ENCODE measurements at places on chromosomes 4 and X.
A peak's percentile ranks its signal among the peaks of the same experiment; 100 is the strongest.

DNA sequence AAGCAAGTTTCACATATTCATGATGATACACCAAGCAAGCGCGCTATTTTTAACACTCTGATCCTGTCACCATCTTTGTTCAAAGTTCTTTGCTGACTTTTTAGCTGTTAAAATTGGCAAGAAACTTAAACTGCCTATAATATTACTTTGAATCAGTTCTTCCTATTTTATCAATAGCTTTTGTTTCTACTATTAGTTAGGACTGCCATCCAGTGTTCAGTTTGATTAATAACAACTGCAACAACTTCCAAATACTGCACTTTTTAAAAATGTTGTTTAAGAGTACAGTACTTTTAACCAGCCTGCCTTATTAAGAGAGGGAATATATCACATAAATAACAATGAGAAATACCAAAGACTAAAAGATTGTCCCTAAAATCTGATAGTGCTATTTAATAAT lies 614.3 kb downstream of the FAM133A start:
- no peak for DNase-seq

GRCh38 chrX:150770623-150771022 lies 77.4 kb downstream of the MTMR1 start:
- DNase-seq: no peak

DNA sequence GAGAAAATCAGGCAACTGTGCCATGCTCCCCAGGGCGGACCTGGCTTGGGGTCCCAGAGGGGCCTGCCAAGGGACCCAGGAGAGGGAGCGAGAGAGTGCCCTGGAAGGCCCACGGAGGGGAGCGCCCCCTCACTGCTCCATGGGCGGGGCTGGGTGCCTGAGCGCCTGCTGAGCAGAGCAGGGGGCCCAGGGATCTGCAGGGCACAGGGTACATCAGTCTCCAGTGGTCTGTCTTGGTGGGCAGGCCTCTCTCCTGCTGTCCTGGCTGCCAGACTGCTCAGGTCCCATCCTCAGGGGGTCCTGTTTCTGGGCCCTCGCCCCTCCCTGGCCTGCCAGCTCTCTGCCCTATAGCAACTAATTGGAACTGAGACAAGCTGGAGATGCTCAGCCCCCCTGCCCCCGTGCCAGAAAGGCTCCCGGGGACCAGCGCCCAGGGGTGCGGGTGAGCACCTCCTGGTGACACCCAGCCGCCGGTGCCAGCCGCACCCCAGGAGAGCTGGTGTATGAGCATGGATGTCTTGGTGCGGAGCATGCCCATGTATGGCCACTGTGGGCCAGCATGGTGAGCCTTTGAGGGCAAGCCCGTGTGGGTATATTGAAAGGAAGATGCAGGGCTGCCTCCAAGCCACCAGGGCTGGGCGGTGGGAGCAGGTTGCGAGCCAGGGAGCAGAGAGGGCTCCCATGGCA lies 1.3 kb downstream of the BGN start:
- no peak for DNase-seq

DNA sequence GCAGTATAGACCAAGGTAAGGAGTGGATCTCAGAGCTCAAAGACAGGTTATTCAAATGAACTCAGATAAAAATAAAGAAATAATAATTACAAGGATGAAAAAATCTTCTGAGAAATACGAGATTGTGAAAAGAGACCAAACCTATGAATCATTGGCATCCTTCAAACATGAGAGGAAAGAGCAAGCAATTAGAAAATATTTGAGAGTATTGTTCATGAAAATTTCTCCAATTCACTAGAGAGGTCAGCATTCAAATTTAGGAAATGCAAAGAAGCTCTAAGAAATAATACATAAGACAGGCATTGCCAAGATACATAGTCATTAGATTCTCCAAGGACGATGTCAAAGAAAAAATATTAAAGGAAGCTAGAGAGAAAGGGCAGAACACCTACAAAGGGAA lies 93.5 kb upstream of the GALNTL6 start:
- DNase-seq: no peak

- DNase-seq: no peak
These were observed 172.2 kb downstream of the HS6ST2 start for GRCh38 chrX:132786217-132786616.

GRCh38 chrX:9278475-9279233 lies 186.2 kb upstream of the TBL1X start:
- no peak for DNase-seq

DNA sequence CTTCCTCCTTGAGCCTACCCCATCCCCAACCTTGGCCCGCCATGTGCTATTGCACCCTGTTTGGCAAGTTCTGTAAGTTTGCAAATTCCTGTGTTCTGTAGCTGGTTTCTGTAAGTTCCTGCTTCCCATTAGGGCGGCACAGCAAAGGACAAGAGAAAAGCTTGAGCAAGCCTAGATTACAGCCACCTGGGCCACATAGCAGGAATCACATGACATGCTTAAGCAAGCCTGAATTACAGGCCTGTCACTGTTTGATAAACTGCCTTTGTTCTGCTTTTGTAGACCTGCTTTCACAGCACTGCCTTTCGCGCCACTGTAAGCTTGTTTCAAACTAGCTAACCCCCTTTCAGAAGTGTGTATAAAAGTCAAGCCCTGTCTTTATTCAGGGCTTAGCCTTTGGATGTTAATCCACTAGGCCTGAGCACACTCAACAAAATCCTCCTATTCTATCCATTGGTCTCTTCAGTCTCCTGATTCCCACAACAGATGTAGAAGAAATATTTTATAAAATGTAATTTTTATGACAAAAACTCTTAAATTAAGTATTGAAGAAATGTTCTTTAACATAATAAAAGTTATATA lies 906.8 kb upstream of the NDST4 start:
- DNase-seq: no peak

GRCh38 chr4:128517096-128517738 lies 229.6 kb upstream of the PGRMC2 start:
- no peak for DNase-seq

GRCh38 chr4:3285558-3286334 lies 7.1 kb upstream of the RGS12 start:
- no peak for DNase-seq

GRCh38 chrX:43676971-43677572 lies 21.0 kb downstream of the MAOA start:
- no peak for DNase-seq

GRCh38 chrX:37349221-37350033 lies at the start of gene PRRG1:
Gene PRRG1, plus strand, starts transcription at chrX:37349364. Its CDS starts 56,886 bp downstream, at chrX:37406250.
- peak; percentile 78 for DNase-seq

DNA sequence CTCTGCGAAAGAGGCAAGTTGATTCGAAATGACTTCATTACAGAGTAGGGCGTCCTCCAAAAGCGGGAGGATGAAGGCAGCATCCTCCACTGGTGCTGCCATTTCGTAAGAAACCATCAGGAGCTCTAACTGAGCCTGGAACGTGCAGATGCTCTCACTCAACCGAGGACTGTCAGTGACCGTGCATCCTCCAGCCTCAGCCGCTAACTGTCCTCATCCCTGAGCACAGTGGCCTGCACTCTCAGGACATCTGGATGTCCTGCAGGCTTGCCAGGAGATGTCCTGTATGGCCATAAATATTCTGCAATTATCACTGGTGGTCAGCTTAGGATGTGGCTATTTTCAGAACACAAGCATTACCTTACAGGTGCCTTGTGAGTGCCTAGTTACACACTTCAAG lies 107.1 kb upstream of the ADRA2C start:
- DNase-seq: no peak

DNA sequence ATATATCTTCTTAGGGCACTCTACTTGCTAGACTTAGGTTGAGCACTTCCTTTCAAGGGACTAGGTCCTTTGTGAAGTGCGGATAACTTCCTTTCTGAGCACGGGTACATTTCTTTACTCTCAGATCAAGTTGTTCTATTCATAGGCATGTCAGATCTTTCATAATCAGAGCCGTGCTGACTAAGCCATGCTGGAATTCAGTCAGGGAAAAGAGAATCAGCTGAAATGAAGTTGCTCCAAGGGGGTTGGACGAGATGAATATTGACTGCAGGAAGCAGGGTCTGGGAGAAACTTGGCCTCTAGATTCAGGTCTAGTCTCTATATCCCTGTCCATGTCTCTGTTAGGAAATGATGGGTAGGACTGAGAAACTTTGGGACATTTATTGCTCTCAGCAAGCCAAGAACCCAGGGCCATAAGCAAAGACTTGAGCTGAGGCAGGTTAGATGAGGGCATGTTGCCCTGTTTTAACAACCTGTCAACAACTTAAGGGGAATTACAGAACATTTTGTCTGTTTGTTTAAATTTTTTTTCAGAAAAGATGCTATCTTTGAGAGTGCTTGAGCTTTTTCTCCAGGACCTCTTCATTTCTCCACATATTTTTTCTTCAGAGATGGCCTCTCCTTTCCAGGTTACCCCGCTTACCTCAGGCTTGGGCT lies 28.3 kb downstream of the AREG start:
- DNase-seq: no peak

GRCh38 chr4:150411520-150411919 lies 170.4 kb upstream of the MAB21L2 start:
- DNase-seq: no peak

DNA sequence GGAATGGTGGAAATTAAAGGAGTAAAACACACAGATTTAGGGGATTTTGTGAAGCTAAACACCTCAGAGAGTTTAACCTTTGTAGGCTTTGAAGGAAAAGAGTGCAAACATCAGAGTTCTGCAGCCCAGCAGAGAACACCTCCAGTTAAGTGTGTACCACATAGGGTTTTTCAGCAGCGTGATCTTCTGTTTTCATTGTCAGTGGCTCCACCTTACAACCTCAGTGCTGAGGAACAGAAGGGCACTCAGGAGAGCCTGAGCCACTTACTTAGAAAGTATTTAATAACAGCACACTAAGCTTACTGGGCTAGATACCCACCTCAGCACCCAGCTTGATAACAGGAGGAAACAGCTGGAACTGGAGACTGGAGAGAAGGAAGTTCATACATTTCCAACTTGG lies 2.0 kb upstream of the FBXW7 start:
- DNase-seq: no peak

- no peak for DNase-seq
These were observed 211.7 kb downstream of the FAT4 start for GRCh38 chr4:125526420-125526819.

DNA sequence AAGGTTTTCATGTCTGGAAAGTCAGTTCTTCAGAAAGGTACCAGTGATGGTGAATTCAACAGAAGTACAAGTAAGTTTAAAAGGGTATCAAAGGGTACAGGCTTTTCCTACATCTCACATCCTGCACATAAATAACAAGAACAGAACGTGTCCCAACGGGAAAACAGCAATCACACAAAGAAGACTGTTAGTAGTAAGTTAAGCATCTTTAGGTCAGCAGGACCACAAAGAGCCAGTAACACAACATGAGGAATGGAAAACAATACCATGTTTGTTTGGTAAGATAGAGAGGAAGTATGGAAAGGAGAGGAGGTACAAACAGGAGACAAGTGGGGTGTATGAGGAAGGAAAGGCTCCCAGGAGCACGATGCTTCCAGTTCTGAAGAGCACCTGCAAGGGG lies 43.2 kb downstream of the SAT1 start:
- no peak for DNase-seq

DNA sequence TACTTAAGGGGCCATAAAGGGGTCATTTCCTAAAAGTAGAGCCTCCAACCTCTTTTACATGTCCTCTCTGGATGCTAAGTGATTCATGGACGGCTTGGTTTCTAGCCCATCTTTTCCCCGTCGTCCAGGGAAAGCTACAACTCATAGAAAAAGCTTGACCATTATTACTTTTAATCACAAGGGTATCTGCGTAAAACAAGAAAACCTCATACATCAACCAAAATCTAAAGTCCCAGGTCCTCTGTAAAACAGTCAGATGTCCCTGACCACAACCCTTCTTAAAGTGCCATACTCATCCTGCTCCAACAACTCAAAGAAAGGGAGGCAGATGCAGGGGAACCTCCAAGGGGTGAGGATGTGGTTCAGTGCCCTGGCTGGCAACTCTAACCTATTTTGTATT lies 29.6 kb downstream of the ADGRA3 start:
- no peak for DNase-seq

GRCh38 chr4:171279131-171279530 lies 534.1 kb upstream of the GALNTL6 start:
- no peak for DNase-seq

DNA sequence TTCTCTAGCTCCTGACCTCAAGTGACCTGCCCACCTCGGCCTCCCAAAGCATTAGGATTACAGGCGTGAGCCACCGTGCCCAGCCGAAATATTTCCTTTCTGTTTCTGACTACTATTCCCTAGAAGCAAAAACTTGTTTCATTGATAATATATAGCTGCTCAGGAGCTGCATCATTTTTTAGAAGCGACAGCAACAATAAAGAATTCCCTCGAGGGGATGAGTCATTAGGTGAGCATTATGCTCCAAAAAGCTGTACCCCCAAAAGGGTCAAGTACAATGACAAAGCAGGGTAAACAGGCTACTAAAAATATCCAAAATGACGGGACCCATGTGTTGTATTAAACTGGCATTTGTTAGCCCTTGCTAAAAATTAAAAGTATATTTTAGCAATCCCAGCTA lies 67.0 kb downstream of the RBM47 start:
- no peak for DNase-seq

DNA sequence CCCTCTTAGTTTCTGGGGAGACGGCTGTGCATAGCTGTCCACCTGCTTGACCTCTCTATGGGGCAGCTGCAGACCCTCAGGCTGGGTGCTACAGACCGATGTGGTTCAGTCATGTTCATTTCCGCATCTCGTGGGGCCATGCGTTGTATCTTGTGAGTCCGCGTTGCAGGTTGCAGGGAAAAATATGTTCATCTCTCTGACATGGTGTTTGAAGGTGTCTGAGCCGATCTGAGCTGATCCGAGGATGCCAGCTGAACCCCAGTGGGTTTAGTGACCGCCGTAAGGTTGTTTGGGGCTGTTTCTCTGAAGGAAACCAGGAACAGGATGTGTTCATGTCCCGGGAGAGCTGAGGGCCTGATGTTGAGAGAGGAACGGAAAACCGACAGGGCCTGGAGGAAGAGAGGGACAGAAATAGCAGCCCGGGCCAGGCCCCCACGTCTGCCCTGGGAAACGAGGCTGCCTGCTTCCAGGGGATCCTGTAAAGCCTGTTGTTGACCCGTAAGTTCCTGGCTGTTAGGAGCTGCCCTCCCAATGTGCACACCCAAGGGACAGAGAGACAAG lies 9.8 kb upstream of the P2RY8 start:
- DNase-seq: no peak

GRCh38 chr4:119299741-119300100 lies 22.2 kb downstream of the FABP2 start:
- no peak for DNase-seq

GRCh38 chrX:26649534-26649933 lies 433.6 kb downstream of the MAGEB5 start:
- no peak for DNase-seq

- DNase-seq: no peak
These were observed 230.0 kb downstream of the CAMK2D start for GRCh38 chr4:113531572-113531971.

Data from anterior cingulate cortex (tissue), 58 donors.